GM19239 (cell line): ENCODE measurements at places on chromosomes 6 and 20.

DNA sequence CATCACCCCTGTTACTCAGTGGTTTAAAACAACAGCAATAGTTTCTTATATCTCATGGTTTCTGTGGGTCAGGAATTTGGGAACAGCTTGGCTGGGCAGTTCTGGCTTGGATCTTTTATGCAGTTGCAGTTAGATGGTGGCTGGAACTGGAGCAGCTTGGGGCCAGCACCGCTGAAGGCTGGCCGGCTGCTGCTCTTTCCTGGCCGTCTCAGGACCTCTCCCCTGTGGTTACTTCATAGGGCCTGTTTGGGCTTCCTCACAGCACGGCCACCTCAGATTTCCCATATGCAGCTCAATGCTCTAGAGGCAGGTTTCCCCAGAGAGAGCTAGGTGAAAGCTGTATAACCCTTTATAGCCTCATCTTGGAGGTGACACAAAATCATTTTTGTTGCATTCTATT, 15.6 kb downstream of the PKIG start:
- DNase-seq = no peak

DNA sequence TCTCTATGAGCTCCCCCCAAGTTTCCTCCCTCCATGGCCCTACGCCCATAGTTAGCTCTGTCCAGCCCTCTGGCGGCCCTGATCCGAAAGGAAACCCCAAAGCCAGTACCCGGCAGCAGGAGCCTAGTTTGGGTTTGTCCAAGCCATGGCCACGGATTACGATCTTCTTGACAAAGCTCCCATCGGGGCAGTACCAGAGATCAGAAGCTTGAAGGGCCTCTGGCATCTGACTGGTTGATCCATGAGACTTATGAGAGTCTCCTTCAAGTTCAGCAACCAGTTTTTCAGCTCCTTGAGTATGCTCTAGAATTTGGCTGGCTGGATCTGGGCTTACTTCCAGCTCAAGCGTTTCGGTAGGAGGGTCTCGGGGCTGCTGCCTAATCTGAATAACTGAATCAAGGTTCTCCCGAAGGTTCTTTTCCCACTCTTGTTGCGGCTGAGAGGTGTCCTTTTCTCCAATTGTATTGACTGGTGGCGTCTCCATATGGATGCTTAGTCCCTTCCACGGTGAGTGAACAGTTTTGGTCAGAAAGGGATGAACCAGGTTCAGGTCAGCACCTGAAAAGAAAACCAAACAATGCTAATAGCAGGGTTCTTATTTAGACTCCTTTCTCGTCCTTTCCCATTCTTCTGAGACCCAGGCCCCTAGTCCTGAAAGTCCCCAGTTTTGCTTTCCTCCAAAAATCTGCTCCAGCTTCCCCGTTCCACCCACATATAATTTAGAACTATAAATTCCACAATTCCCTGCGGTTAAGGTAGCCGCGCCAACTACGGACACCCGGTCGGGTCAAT, 595 bp downstream of the FKBPL start:
- DNase-seq = no peak

GRCh38 chr6:98932381-98932780, 15.4 kb downstream of the FBXL4 start:
- DNase-seq = no peak

GRCh38 chr6:142850679-142851423, 94.1 kb downstream of the HIVEP2 start:
- DNase-seq = no peak

DNA sequence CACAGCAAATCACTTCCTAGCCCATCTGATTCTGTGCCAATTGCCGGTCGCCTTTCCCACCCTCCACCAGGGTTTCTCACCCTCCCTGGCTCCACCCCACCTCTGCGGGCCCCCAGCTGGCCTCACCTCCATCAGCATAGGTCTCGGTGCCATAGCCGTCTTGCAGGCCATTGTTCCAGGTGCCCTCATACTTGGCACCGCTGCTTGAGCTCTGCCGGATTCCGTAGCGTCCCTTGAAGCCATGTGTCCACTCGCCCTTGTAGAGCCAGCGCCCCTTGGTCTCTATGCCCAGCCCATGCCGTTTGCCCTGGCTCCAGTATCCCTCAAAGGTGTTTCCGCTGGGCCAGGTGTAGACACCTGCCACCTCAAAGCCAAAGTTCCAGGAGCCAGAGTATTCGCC, 787 bp downstream of the JPH2 start:
- no peak for DNase-seq

DNA sequence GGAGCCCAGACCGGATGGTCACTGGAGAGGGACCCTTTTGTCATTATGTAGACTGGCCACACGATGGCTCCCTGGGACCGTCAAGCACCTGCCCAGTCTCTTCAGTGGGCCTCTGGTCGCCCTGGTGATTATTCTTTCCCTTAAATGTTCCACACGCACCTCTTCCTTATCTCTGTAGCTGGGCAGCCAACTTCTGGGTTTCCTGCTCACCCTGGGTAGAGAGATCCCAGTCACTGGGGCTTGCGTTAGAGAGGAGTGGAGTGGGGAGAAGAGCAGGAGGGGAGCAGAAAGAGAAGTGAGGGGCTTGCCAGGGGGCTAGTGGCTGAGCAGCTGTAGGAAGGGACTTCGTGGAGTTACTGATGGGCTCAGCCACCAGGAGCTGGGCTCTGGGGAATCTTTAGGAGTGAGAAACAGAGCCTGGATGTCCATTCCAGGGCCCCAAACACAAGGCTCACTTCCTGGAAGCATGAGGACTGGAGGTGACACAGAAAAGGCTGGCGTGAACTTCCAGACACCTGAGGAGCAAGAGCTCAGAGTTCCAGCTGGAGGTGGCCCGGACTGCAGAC, 150.1 kb downstream of the DHX35 start:
- DNase-seq = peak; percentile 52

- no peak for DNase-seq
Observed at GRCh38 chr6:20755631-20756030, 221.4 kb downstream of the CDKAL1 start.

DNA sequence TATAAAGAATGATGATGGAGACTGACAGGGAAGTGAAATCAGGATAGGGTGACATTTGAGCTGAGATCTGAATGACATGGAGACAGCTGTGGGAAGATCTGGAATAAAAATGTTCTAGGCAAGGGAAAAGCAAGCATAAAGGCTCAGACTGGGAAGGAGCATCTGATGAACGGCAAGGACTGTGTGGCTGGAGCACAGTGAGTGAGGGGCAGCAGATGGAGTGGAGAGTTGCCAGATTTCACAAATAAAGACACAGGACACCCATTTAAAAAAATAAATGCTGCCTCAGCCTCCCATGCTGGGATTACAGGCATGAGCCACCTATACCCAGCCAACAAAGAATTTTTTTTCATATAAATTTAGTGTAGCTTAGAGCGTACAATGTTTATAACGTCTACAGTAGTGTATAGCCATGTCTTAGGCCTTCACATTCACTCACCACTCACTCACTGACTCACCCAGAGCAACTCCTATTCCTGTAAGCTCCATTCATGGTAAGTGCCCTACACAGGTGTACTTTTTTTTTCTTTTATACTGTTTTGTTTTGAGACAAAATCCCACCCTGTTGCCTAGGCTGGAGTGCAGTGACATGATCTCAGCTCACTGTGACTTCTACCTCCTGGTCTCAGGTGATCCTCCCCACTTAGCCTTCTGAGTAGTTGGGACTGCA, 2.4 kb upstream of the ZBTB24 start:
- no peak for DNase-seq

GRCh38 chr20:688809-689212, 13.2 kb upstream of the SCRT2 start:
- no peak for DNase-seq

- no peak for DNase-seq
Observed at GRCh38 chr6:157561929-157562810, 181.2 kb downstream of the ZDHHC14 start.

GRCh38 chr6:84269947-84270733, 42.7 kb upstream of the CEP162 start:
- no peak for DNase-seq

- DNase-seq = no peak
Observed at GRCh38 chr6:119231394-119231793, 118.2 kb downstream of the MAN1A1 start.

GRCh38 chr6:51112731-51113130, 294.1 kb downstream of the TFAP2B start:
- no peak for DNase-seq

DNA sequence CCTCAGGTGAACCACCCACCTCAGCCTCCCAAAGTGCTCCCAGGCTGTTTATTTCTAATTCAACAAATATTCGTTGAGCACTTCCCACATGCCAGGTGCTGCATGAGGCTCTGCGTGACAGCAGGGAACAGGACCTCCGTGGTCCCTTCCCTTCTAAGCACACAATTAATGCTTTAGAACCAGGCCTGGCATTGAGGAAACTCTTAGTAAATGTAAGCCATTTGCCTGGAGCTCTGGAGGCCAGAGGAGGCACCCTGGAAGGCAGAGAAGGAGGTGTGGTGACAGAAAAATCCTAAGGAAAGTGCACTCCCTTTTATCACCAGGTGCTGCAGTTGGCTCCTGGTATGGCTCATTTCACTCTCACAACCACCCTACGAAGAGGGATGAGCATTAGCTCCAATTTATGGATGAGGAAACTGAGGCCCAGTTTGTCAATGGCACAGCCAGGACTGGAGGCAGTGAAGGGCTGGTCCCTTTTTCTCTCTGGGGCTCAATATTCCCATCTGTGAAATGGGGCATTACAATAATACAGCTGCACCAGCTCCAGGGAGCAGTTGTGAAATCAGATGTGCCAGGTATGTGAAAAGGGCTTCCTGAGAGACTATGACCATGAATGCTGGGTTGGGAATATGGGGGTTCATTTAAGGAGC, 8.1 kb upstream of the ID1 start:
- DNase-seq = no peak

DNA sequence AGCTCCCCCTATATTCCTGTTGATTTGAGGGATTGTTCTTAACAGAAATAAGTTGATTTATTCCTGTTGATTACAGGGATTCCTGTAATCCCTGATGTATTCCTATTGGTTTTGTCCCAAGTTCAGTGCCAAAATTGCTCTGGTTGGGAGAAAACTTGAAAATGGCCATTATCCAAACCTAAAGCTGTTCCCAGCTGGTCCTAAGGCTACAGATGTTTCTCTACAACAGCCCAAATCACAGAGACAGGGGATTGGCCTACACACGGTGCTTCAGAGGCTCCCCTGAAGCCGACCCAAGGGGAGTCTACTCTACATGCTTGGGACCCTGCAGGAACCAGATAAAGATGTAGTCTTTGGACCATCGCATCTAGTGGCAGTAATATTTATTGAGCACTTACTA, 99.0 kb upstream of the AKAP12 start:
- no peak for DNase-seq

GRCh38 chr6:117389227-117390057, 36.3 kb downstream of the ROS1 start:
- no peak for DNase-seq

DNA sequence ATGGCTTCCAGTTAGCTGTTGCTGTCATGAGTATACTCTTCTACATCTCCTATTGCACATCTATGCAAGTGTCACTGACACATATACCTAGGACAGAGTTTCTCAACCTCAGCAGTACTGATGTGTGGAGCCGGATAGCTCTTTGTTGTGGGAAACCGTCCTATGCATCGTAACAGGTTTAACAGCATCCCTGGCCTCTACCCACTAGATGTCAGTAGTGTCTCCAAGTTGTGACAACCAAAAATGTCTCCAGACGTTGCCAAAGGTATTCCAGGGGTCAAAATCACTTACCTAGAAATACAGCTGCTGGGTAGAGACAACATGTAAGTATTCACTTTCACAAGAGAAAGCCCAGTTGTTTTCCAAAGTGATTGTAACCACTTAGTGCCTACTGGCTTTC, 637.6 kb downstream of the RNF144B start:
- no peak for DNase-seq

GRCh38 chr6:134564705-134565104, 246.8 kb upstream of the SGK1 start:
- no peak for DNase-seq

DNA sequence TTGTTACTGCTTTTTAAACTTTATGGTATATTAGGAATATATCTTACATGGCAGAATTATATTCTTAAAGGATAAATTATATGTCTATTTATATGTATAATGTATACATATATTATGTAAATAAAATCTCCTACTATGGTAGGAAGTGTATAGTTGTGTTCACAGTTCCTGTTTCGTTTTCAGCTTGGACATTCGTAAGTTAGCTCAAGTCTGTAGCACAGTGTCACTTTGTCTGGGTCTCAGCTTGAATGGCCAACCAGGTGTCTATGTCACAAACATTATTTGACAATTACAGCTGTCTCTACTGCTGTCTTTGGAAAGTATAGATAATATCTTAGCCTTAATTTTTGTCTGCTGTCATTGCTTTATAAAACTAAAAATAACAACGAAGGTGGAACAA, 303.9 kb downstream of the CDKAL1 start:
- no peak for DNase-seq

- DNase-seq = no peak
Observed at GRCh38 chr6:46473881-46474280, 17.4 kb downstream of the RCAN2 start.

GRCh38 chr20:17273717-17274116, 46.9 kb downstream of the PCSK2 start:
- DNase-seq = no peak

DNA sequence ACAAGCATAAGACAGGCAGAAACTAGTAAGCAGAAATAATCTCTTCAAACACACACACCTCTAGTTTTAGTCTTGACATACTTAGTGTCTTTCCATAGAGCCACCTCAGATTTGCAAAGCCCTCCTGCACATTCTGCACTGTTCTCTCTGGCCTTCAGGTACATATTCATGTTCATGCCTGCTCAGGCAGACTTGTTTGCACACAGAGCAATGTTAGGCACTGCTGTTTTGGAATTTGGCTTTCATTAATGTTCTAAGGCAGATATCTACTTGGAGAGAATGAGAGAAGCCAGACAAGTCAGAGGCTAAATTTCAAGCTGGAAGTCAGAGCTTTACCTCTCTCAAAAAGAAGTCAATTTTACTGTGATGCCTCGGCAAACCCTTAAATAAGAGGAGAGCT, 21.3 kb upstream of the DST start:
- DNase-seq = no peak

- no peak for DNase-seq
Observed at GRCh38 chr6:80179695-80180094, 73.2 kb downstream of the BCKDHB start.

GRCh38 chr6:64988148-64988547, 718.9 kb downstream of the EYS start:
- no peak for DNase-seq

DNA sequence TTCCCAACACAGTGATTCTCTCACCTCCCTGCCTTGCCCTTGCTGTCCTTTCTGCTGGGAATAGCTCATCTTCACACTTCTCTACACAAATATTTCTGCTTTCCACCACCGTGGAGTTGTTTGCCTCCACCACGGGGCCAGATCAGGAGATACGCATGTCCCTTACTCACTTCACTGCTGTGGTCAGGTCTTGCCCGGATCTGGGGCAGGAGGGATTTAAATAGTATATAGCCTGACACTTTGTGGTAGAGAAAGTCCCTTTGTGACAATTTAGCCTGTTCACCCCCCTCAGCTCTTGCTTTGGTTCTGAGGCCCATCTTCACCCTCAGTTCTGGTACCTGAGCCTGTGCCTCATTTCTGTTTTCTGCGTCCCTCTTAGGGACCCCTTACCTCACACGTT, 92.6 kb upstream of the PREP start:
- DNase-seq = no peak
